ENCODE measurements at places on chromosomes 2 and 18.

DNA sequence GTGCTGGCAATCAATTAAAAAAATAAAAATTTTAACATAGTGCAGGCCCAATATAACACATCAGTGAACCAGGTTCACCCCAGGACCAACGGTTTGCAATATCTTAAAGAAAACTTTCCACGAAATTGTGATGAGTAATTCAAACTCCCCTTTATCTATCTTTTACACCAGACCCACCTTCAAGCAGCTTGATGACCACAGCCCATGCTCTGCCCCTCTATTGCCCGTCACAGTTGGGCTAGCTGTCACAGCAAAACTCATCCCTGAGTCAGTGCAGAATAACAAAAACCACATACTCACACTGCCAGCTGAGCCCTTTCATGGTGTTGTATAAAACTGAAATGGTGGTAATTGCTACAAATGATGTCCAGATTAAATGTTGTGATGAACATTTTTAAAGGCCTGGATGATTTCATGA, 112.5 kb upstream of the CREB1 start:
- DNase-seq, result no peak

GRCh38 chr2:201786471-201786870, 5.7 kb upstream of the ALS2 start:
- DNase-seq, result no peak

GRCh38 chr18:10330428-10330827, 124.0 kb upstream of the APCDD1 start:
- no peak for DNase-seq

DNA sequence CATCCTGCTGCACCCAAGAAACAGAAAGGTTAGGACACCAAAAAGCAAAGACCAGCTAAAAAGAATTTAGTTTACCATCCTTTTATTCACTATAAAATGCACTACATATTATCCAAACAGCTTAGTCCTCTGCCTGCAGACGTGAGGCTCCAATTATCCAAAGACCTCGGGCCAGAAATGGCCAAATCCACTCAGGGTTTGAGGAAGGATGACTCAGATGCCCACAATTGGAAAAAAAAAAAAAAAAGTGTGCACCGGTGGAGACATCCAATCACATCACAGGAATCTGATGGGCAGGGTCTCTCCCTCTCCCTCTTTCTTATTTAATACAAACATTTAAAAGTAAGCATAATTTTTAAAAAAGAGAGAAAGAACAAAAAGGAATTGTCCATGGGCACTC, 65.7 kb downstream of the TRABD2A start:
- DNase-seq, result no peak

DNA sequence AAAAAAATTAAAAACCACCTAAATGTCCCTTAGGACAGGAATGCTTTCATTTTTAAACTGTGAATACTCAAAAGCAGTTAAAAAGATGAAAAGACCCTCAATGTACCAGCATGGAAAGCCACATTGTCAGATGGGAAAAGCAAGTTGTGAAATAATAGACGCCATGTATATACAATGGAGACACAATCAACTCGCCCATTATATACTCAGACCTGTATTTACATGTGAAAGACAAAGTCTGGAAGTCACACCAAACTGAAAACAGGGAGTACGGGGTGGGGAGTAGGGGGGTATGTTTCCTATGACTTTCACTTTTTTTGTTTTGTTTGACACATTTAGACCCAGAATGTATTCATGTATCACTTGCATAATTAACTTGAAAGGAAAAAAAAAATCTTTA, 75.6 kb downstream of the CELF4 start:
- DNase-seq, result no peak

DNA sequence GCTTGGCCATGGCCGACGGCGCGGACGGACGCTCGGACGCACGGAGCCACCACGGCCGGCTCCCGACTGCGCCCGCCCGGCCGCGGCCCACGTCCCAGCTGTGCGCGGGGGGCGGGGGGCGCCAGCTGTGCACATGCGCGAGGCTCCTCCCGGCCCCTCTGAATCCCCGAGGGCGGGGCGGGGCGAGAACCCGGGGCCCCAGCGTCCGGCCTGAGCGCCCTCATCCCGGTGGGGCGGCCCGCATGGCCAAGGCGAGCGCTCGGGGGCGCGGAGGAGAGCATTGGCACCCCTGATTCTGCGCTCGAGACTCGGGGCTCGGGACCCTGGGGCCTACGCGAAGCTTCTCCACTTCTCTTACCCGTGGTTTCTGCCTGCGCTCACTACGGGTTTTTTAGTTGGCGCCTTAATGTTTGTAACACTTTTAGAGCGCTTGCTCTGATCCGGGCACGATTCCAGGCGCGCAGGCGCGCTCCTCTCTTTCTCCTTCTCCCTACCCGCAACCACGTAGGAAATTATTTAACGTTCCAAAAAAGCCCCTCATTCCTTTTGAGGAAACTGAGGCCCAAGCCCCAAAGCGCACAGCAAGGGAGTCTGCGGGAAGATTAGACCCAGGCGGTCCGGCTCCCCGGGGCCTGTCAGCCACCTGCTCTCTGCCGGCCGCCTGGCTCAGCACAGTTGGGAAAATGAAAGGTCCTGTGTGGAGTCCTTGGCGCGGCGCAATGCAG, at the start of gene PXDN:
Gene PXDN, minus strand, starts transcription at position 70 of the 725 bp plus-strand sequence. Its CDS starts 60 bp downstream, at position 10.
- DNase-seq, result no peak

DNA sequence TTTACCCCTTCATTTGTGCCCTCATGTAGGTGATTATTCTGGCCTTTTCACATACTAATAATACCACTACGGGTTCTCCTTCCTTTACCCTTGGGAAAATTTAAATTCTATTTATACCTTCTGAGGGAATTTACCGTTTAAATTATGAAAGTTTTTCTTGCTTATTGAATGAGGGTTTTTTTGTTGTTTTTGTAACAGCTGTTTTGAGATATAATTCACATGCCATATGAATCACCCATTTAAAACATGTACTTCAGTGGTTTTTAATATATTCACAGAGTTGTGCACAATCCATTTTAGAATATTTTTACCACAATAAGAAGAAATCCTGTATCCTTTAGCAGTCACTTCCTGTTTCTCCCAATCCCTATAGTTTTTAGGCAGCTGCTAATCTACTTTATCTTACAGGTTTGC, 54.7 kb downstream of the EML4 start:
- no peak for DNase-seq

DNA sequence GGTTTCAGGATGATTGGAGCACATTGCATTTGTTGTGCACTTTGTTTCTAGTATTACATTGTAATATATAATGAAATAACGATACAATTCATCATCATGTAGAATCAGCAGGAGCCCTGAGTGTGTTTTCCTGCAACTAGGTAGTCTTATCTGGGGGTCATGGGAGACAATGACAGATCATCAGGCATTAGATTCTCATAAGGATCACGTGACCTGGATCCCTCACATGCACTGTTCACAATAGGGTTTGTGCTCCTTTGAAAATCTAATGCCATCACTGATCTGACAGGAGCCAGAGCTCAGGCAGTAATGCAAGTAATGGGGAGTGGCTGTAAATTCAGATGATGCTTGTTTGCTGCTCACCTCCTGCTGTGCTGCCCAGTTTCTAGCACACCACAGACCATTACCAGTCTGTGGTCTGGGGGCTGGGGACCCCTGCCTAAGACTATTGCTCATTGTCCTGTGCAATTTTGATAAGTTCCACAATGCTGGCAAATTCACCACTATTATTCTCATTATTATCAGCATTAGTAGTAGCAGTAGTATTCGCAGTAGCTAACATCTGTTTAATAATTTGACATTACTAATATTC, 428.7 kb upstream of the TNP1 start:
- no peak for DNase-seq

DNA sequence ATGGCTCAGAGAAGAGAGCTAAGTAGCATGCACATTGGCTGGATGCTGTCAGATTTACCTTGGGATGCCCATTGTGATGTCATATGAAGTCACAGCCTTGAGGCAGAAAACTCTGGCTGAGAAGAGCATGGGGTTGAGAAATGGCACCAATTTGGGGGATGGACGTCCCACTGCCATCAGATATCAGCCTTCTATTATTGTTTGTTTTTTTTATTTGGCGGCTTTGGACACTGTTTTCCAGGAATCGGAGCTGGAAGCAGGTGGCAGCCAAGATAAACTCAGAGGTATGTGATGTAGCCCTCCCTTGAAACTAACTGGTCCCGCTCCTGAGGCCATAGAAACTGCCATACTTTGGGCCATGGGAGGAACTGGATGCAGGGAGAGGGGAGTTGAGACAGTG, 40.6 kb downstream of the GCKR start:
- no peak for DNase-seq

- no peak for DNase-seq
These were observed 7.4 kb downstream of the REEP1 start for GRCh38 chr2:86330001-86330400.

DNA sequence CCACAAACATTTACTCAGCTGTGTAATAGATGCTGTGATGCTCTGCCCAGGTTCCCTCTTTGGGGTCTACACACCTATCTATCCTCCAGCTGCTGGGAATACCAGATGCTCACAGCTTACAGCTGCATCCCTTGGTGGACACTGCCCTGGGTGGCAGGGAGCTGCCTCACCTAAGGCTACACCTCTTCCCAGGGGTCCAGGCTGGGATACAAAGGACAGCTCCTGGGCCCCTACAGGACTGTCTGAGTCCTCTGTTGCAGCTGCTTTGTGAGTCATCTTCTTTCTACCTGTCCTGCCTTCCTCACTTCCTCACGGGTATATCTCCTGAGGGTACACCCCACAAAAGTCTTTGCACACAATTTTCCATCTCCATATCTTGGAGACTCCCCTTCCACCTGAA, 27.6 kb downstream of the THNSL2 start:
- no peak for DNase-seq

GRCh38 chr2:189454009-189454408, 12.7 kb downstream of the WDR75 start:
- no peak for DNase-seq

DNA sequence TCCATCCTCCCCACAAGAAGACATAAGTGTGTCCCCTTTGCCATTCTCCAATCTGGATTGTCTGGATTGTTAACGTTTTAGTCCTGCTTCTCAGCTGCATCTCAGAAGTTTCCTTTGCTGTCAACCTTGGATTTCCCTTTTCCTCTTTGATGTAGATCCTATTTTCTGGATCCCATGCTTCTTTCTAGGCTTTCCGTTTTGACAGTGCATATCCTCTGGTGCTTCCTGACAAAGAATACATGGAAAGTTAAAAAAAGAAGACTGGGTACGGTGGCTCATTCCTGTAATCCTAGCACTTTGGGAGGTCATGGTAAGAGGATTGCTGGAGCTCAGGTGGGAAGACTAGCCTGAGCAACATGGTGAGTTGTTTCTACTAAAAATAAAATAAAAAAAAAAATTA, 26.8 kb downstream of the ABI2 start:
- DNase-seq, result no peak

DNA sequence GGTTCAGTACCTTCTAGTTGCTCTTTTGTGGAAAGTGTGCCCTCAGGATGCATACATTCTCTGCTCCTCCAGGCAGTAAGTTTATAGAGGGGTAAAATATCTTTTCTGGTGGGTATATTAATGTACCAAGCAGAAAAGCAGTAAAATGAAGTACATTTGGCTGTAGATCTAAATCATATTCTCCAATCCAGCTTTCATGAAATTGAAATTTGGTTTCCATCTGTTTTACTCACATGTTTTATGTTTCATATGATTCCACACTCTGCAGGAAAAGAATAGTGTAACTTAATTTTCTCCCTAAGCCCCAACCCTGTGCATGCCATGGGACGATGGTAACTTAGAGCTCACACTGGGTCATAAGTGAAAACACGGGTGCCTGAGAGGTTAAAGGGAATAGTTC, 172.3 kb downstream of the AKAIN1 start:
- no peak for DNase-seq

DNA sequence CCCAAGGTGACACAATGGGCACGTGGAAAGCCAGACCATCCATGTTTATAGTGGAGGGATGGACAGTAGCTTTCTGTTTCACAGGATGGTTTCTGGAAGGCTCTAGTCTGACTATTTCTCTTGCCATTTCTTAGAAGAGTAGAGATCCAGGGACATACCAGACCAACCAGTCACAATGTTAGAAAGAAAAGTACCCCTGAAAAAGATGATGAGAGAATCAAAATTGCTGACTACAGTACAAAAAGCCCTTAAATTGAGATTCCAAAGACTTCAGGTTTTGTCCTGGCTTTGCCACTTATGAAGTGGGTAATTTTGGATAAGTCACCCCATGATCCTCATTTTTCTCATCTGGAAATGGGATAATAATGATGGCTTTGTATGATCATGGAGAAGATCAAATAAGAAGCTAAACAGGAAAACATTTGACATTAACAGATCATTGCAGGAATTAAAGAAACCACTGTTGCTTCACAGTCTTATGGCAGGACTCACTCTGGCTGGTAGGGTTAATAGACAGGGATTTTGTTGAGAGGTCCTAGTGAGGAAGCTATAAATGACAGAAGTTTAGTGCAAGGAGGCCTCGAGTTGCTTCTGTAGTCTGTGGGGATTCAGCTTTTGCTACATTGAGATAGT, 386.0 kb downstream of the IRS1 start:
- DNase-seq, result no peak

DNA sequence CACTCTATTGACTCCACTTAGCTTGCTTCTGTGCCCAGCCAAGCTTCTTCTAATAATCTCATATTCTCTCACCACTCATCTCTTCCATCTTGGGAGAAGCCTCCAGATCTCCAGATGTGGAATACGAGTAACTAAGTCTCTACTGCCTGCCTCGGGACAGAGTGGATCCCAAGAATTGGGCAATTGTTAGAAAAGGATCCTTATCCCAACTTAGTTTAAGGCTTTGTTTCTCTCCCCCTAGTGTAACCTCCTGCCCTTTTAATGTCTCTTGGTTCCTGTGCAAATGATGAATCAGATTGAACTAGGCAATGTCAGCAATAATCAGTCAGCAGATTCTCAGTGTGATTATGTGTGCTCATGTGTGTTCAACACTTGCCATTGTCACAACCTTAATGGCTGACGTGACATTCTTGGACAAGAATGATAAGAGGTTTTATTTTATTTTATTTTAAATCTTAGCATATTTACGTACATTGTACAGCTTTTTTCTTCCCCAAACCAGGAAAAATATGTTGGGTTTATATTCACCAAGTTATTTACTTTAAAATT, 59.7 kb downstream of the MYO3B start:
- DNase-seq, result no peak

- DNase-seq, result no peak
These were observed 8.1 kb upstream of the NFATC1 start for GRCh38 chr18:79387615-79388014.

DNA sequence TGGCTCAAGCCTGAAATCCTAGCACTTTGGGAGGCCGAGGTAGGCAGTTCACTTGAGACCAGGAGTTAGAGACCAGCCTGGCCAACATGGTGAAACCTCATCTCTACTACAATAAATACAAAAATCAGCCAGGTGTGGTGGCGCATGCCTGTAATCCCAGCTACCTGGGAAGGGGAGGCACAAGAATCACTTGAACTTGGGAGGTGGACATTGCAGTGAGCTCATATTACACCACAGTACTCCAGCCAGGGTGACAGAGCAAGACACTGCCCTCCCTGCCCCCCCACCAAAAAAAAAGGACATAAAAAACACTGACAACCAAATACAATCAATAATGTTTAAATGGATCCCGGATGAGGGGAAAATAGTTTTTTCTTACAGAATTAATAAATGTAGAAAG, 7.8 kb downstream of the TIA1 start:
- DNase-seq, result no peak

Measured in ascending aorta (tissue), 2 donors.